ENCODE measurements at places on chromosomes 16 and 17.

GRCh38 chr17:78709751-78710181 lies 72.3 kb downstream of the CYTH1 start:
- no peak for DNase-seq

DNA sequence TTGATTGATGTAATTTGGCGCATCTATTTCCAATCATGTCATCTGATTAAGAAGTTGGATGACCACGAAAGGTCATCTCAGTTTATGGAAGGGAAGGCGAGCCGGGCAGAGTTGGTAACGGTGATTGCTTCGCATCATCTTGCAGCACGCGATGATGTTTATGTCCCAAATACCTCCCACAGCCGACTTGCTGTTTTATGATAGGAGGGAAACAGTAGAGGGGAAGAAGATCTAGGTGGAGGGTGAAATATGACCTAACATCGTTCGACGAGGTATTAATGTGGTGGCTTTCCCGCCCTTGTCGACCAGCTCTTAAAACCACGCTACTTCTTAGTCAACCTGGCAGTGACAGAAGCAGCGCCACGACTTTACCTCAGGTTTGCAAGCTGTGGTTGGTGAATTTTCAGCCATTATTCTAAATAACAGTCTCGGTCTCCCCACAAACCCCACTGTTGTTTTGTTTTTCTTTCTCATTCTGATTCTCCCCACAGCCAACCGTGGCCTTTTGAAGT lies 805 bp upstream of the TANC2 start:
- no peak for DNase-seq

GRCh38 chr17:48769009-48769675 lies 40.6 kb upstream of the HOXB13 start:
- no peak for DNase-seq

GRCh38 chr17:28338056-28338768 lies 2.7 kb downstream of the TNFAIP1 start:
- DNase-seq, result peak; percentile 38

DNA sequence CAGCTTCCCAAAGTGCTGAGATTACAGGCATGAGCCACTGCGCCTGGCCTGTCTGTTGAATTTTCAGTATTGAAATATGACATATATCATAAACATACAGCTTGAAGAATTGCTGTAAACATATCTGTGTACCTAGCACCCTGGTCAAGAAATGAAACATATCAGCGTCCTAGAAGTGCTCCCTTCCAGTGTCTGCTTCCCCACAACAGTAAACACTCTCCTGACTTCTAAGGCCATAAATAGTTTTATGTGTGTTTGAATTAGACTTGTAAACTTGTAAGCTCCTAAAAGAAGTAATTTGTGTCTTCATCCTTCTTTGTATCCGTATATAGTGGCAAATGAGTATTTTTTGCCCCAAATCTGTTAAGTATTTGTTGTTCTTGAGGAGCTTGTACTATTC lies 132.2 kb downstream of the FTO start:
- DNase-seq, result no peak

- DNase-seq, result peak; percentile 14
These were observed 32.2 kb downstream of the KIAA0753 start for GRCh38 chr17:6608321-6608720.

DNA sequence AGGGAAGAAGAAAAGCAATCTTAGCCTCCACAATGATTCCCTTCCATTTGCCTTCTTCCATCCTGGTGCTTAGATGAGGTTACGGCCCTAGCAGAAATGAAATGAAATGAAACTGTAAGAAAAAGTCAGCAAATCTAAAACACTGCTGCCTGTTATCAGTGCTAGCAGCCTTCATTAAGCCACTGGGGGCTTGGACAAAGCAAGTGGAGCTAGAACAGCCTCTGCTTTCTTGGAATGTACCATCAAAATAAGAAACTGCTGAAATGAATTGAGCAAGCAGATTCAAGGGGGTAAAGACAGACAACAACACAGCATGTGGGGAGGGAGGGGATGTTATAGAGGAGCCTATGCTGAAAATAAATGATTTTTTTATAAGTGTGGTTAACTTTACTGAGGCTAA lies 5.1 kb downstream of the ANKFN1 start:
- DNase-seq, result no peak

- DNase-seq, result no peak
These were observed 1.9 kb upstream of the PIPOX start for GRCh38 chr17:29041091-29041490.

DNA sequence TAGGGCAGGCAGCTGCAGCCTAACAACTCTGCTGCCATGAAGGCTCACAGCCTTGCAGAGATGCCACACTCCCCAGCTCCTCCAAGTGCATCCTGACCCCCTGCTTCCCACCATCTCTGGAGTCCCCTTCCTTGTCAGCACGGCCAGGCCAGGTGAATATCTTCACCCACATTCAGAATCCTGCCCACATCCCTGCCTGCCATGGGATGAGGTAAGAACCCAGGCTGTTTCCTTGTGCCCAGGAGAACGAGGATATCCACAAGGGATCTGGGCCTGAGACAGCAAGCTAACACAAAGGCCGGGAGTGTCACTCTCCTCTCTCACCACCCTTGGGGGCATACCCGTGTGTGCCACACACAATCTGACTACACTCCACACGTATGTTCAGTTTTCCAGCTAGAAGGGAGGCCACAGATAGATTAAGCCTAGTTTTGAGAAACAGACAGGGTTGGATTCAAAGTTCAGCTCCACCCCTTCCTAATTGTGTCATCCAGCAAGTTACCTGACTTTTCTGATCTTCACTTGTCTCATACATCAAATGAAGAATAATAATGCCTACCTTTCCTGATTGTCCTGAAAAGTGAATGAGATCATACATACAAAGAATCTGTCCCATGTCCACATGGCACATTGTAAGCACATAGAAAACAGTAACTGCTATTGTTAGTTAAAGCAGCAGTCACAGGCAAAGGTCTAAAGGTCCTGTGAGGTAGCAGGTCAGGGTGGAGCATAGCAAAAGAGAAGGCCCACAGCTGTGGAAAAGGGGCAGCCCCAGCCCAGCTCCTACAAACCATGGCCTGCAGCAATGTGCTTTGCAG lies 17.4 kb upstream of the SUPT4H1 start:
- no peak for DNase-seq

DNA sequence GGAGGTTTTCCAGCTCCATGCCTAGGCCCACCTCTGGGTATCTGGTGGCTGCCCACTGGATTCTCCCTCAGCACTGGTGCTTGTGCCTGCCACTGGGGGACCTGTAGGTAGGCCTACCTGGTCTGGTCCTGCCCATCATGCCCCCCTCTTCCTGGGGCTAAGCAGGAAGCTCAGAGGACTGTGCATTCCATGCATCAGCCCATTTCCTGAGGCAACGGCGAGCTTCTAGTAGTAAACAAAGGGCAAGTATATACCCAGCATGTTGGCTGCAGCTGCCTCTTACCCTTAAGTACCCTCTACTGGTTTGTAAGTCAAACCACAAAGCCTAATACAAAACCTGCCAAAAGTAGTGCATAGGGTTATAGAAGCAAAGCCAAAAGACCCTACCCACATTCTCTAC lies 37.5 kb downstream of the SDR42E1 start:
- DNase-seq, result no peak

- no peak for DNase-seq
These were observed 35.1 kb downstream of the IL21R start for GRCh38 chr16:27436921-27437650.

GRCh38 chr17:49861150-49861884 lies 13.4 kb upstream of the TAC4 start:
- DNase-seq, result peak; percentile 19

All from brain microvascular endothelial cell (primary cell).